Kidney (tissue), 22 donors: ENCODE measurements at places on chromosomes 11 and 22. TPM values are rescaled to one million over a fixed set of nuclear protein-coding genes. Genes with fewer than 3 reads are reported as not detected.

Gene SPI1
- total RNA-seq, result 39.8 TPM

Gene LAYN
- total RNA-seq, result 7.6 TPM

Gene IRAG1
- 38.1 TPM for total RNA-seq

Gene SCYL1
- total RNA-seq, result 72.2 TPM

Gene TRIM29
- 32.9 TPM for total RNA-seq

Gene NCF4
- 19.4 TPM for total RNA-seq

Gene ZBTB3
- total RNA-seq, result 15.0 TPM

Gene GPHA2
- not detected for total RNA-seq

Gene CALCA
- total RNA-seq, result not detected

Gene SYCE3
- total RNA-seq, result not detected

Gene MS4A3
- not detected for total RNA-seq

Gene OR51E2
- total RNA-seq, result 1.2 TPM

Gene TEX54
- not detected for total RNA-seq

Gene ENTHD1
- total RNA-seq, result not detected

Gene SLC25A18
- total RNA-seq, result 0.41 TPM

Gene FXYD2
- total RNA-seq, result 2,527 TPM

Gene TRIM49
- not detected for total RNA-seq

Gene CHID1
- total RNA-seq, result 82.2 TPM

Gene BDNF
- total RNA-seq, result 0.31 TPM

Gene NRGN
- 17.9 TPM for total RNA-seq

Gene POU2AF3
- 4.3 TPM for total RNA-seq

Gene HTR3B
- 0.16 TPM for total RNA-seq

Gene CCDC87
- total RNA-seq, result 1.0 TPM

Gene SDHD
- 111 TPM for total RNA-seq

Gene ARHGAP42
- total RNA-seq, result 18.9 TPM

Gene KRTAP5-9
- total RNA-seq, result 0.66 TPM

Gene MICALL1
- total RNA-seq, result 30.9 TPM

Gene CHRM1
- 0.44 TPM for total RNA-seq

Gene OR52E6
- not detected for total RNA-seq

Gene CHADL
- total RNA-seq, result 2.7 TPM

Gene ST14
- 139 TPM for total RNA-seq

Gene OR4A16
- not detected for total RNA-seq

Gene PLEKHA7
- 65.7 TPM for total RNA-seq

Gene NAA40
- total RNA-seq, result 27.2 TPM

Gene GUCY1A2
- 16.1 TPM for total RNA-seq

Gene CEND1
- total RNA-seq, result 0.16 TPM

Gene MRPL40
- total RNA-seq, result 30.0 TPM

Gene DYNC2H1
- 30.9 TPM for total RNA-seq

Gene MORC2
- 18.0 TPM for total RNA-seq

Gene OR6A2
- total RNA-seq, result 0.25 TPM

Gene OR5P2
- total RNA-seq, result 0.25 TPM

Gene DERL3
- total RNA-seq, result 24.7 TPM

Gene SLC37A2
- 6.1 TPM for total RNA-seq

Gene NFAM1
- total RNA-seq, result 7.9 TPM

Gene SLC25A1
- total RNA-seq, result 62.6 TPM

Gene OR5W2
- not detected for total RNA-seq

Gene NRXN2
- total RNA-seq, result 13.3 TPM

Gene ANO5
- 4.2 TPM for total RNA-seq

Gene FADD
- 31.5 TPM for total RNA-seq

Gene BIRC2
- total RNA-seq, result 42.4 TPM

Gene FDXACB1
- total RNA-seq, result 2.6 TPM

Gene BATF2
- 5.9 TPM for total RNA-seq

Gene DEUP1
- 0.57 TPM for total RNA-seq

Gene GGT5
- 103 TPM for total RNA-seq

Gene CDHR5
- 7.0 TPM for total RNA-seq

Gene CADM1
- total RNA-seq, result 33.5 TPM

Gene PRPF19
- total RNA-seq, result 72.1 TPM
